ENCODE measurements at places on chromosomes 3 and 15.

GRCh38 chr15:64503197-64503596 lies 42.8 kb downstream of the ZNF609 start:
- no peak for DNase-seq

- DNase-seq: no peak
These were observed 117.0 kb downstream of the IMPG2 start for GRCh38 chr3:101203411-101203810.

GRCh38 chr15:81752974-81753373 lies 292.8 kb downstream of the MEX3B start:
- DNase-seq: no peak

DNA sequence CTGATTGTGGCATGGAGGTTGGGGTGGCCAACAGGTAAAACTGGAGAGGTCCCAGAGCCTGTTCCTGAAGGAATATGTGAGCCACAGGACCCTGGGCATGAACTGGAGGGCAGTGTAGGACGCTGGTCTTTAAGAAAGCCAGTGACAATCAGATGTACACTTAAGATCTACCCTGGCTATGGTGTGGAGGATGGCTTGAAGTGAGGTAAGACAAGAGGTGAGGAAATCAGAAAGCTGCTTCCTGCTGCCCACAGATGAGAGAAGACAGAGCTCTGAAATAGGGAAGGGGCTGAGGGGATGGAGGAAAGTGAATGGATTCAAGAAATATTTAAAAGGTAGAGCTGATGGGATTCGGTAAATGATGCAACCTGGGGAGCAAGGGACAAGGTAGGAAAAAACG lies 22.7 kb upstream of the KLHL6 start:
- no peak for DNase-seq

GRCh38 chr15:31390777-31391486 lies 64.3 kb downstream of the KLF13 start:
- no peak for DNase-seq

DNA sequence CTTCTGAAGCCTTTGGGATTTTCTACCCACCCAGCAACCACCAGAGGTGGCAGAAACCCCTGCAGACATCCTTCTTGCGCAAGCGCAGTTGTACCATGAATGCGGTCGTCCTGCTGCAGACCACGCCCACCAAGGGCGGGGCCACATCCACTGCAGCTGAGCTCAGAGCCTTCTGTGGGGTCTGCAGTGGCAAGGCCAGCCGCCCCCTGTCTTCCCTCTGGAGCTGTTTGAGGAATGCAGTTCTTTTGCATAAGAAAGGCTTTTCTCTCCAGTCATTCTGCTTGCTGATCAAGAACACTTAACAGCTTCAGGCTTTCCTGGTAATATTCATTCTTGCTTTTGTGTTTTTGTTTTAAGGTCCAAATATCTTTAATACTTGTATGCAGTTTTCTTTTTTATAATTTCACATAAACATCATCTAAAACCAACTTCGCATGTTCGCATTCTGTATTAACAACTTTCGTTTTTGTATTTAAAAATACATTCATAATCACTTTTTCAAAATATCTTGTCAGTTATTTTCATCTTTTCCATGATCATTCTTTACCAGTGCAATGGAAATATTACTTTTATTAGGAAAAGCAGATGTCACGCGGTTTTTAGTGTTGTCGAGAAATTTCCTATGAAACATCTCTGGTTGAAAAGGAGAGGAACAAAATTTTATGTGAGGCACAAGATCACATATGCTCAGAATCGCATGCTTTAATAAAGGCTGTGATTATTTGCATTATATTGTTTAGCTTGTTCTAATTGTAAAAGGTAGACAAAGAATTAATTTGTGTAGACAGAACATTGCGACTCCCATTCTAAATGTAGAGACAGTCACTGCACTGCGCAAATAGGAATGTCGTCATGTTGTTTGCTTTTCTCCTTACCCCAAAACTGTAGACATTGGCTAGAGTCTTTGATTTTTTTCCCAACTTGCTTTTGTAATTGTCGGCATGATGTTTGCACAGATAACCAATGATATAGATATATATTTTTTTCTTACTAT lies 98.1 kb upstream of the SNRPN start:
- no peak for DNase-seq

DNA sequence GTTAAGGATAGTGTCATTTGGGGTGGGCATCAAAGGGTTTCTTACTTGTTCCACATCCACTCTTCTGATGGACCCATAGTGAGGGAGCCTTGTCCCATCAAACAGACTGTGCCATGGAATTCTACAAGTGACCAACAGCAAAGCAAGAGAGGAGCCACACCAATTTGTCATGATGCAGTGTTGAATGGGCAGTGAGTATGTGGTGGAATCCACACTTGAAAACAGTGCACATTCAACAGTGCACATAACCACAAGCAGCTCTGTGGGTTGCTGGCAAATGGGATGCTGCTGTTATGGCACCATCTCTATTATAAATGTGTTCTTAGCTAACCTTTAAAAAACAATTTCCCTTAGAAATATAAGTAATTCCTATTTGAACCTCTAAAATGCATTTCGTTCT lies 52.5 kb upstream of the CPNE4 start:
- no peak for DNase-seq

DNA sequence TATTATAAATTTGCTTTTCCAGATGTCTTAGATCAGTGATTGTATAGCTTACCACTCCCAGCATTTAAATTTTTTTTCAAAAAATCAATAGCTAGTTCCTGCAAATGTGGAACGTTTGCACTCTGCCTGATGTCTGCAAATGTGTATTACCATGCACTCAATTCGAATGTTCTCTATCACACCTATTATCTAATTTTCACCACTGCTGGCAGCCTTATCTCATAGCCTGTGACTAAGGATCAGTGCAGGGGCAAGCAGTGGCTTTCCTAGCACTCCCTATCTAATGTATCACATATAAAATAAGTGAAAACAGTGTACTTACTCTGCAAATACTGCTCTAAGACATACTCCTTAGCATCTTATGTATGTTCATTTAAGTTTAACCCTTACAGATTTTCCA lies 196.3 kb upstream of the PLSCR5 start:
- DNase-seq: no peak

GRCh38 chr3:32147509-32147908 lies 41.1 kb downstream of the GPD1L start:
- DNase-seq: no peak

- no peak for DNase-seq
These were observed 664.7 kb downstream of the IGSF11 start for GRCh38 chr3:118369892-118370491.

DNA sequence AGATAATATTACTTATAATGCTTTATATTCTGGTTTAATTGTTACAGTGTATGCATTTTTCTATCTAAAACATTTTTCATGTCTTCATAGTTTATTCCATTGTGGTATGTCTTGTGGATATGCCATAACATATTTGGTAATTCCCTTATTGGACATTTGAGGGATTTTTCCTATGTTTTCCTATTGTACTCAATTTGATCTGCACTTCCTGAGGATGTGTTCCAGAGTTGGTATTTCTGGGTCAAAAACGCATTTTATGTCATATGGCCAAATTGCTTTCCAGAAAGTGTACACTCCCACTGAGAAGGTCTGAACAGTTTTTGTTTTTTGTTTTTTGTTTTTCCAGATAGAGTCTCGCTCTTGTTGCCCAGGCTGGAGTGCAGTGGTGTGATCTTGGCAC lies 6.8 kb downstream of the ARL8B start:
- no peak for DNase-seq

- no peak for DNase-seq
These were observed 45.0 kb downstream of the SUCNR1 start for GRCh38 chr3:151918253-151919029.

DNA sequence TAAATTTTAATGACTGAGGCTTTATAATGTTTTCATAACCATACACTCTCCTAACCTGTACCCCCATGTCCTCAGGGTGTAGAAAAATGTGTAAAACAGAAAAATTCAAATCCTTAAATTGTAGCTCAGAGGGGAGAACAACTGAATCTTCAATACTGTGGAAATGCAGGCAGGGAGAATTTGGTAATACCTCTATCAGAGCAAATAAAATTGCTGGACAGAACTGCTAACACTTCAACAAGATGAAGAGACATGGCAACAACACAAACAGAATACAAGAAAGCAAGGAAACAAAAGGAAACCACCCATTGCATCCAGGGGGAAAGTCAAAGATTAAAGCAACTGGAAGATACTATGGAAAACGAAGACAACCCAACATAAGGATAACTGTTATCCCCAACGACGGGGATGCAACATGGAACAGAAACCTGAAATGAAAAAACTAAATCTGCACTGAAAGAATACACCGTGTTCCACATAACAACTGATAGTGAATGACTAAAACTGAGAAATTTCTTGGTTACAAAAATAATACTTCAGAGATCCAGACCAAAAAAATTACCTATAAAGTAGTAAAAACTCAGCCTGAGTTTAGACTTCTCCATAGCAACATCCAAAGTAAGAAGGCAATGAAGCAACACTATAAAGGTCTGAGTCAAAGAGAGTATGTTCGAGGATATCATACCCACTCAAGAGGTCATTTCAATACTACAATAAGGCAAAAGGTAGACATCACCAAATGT lies 48.5 kb downstream of the HACD2 start:
- no peak for DNase-seq

GRCh38 chr3:136595913-136596697 lies 156.1 kb downstream of the STAG1 start:
- DNase-seq: no peak

DNA sequence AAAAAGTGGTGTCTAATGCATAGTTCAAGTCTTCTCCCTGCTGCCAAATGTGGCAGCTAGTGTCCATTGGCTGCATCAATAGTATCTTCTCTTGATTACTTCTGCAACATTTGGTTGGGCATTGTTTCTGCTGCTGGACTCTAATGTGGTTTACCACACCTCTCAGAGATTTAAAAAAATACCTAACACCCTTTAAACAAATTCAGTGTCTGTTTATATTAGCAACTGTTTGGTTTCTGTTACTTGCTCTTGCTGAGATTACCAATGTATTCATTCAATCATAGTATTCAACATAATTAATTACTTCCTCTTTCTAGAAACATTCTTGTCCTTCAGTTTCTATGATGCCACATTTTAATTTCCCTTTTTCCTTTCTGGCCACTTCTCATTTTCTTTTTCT lies 20.3 kb upstream of the NECTIN3 start:
- no peak for DNase-seq

Measured in cerebellar nuclear complex (tissue), 1 donor.